ENCODE measurements at places on chromosomes 3 and 15.

GRCh38 chr3:30629746-30630145 lies 23.3 kb downstream of the TGFBR2 start:
- no peak for DNase-seq

DNA sequence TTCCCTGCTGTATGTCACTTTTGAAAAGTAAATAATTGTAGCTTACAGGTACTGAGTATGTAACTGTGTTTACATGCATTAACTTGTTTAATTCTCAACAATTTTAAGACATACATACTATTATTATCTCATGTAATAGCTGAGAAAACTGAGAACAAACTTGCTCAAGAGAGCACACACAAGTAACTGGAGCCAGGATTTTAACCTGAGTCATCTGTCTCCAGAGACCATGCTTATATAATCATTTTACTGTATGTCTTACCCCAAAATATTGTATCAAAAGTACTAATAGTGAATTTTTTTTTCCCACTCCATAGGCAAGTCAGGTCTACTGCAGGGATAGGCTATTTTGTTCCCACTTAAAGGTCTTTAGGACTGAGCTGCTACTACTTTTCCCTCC lies 95.4 kb downstream of the FEZF2 start:
- no peak for DNase-seq

- DNase-seq: no peak
Measured at GRCh38 chr3:12468757-12469156, 15.5 kb upstream of the TSEN2 start.

DNA sequence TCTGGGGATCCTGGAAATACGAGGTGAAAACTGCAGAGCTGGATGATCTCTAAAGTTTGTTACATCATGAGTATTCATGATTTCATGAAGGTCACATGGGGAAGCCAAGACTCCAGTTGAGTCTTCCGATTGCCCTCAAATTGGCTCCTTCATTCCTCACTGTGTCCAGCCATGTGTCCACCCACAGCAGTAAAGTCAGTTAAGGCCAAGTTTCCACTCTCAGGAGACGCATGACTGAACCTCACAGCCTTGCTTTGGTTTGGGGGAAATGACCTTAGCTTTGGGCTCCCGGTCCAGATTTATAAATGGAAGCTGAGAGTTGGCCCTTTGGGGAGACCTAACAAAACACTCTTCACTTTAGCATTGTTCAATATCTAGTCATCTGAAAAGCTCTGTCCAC lies 289.7 kb upstream of the MCTP2 start:
- DNase-seq: no peak

GRCh38 chr3:149280671-149281349 lies 52.6 kb downstream of the TM4SF18 start:
- DNase-seq: no peak
